ENCODE measurements at places on chromosomes 1 and 21. TPM values are rescaled to one million over a fixed set of nuclear protein-coding genes. Genes with fewer than 3 reads are reported as not detected.

GRCh38 chr1:162944974-162945674 is 84.1 kb upstream of the CCDC190 start:
- no peak overlapping the region for H3K4me3 ChIP-seq
- no peaks in the 10 kb centered on the region for H3K4me1 ChIP-seq
- DNase-seq = no peak

DNA sequence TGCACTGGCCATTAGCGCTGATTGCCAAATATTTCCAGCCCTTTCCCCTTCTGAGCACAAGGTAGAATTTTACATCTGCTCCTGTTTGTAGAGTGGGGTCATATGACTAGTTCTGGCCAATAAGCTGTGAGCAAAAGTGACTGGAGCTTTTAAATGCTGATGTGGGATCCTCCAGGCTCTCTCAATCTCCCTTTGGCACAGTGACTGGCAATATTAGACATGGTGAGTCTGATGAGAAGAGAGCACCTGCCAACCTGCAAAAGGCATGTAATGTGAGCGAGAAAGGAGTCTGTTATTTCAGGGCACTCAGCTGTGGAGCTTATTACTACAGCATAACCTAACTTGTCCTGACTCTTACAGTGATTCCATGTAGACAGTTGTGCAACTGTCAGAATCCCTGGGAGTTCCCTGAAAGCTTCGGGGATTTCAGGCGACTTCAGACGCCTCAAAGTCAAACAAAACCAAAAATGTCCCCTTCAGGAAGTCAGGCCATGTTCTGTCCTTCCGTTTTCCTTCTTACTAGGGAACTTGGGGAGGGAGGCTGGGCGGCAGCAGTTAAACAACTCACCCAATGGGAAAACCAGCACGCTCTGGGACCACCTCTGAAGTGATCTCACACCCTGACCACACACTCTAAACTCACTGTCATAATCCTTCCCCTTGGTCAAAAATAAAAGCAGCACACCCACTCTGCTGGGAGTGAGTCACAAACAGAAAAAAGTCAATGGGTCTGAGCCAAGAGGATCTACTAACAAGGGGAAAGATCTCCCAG is 3.6 kb upstream of the RASSF5 start:
- DNase-seq = no peak
- peaks cover 4% of the 10 kb centered on the region for H3K27me3 ChIP-seq
- no peak overlapping the region for H3K4me3 ChIP-seq

DNA sequence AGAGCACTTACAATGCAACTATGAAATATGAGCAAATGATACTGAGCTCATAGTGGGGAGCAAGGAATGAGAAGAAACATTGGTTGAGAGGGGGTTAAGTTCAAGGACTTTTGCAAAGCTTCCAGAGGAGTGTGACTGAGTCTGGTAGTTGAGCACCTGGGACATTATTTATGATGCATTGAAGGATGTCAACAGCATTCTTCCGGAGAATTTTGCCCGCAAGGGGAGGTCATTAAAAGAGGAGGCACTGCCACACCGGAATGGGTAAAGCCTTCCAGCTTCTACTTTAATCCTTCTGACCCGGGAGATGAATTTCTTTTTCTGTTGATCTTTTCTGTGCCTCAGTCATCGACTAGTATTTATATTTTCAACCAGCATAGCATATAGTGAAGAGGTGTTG is 208.4 kb upstream of the CAMK1G start:
- H3K4me1 ChIP-seq = no peaks in the 10 kb centered on the region
- H3K36me3 ChIP-seq = no peaks in the 10 kb centered on the region
- H3K27ac ChIP-seq = no peak overlapping the region
- DNase-seq = no peak

GRCh38 chr1:239963856-239964255 is 127.8 kb upstream of the FMN2 start:
- H3K27ac ChIP-seq = no peak overlapping the region
- H3K36me3 ChIP-seq = no peaks in the 10 kb centered on the region
- no peak overlapping the region for H3K4me3 ChIP-seq
- no peak for DNase-seq
- no peaks in the 10 kb centered on the region for H3K4me1 ChIP-seq

PYGO2 gene
- 41.9 TPM for total RNA-seq

- DNase-seq = no peak
- no peak overlapping the region for H3K4me3 ChIP-seq
- peaks cover 25% of the 10 kb centered on the region for H3K36me3 ChIP-seq
- no peaks in the 10 kb centered on the region for H3K4me1 ChIP-seq
- no peaks in the 10 kb centered on the region for H3K27me3 ChIP-seq
- H3K27ac ChIP-seq = no peak overlapping the region
Measured at GRCh38 chr1:230251644-230252191, 174.4 kb downstream of the PGBD5 start.

KIAA0040 gene
- 50.1 TPM for total RNA-seq

CNIH3 gene
- total RNA-seq = 2.6 TPM
